ENCODE measurements at places on chromosomes 5 and 9. TPM values are rescaled to one million over a fixed set of nuclear protein-coding genes. Genes with fewer than 3 reads are reported as not detected.

Gene PLGRKT
- total RNA-seq: 2.9 TPM

Gene UBTD2
- total RNA-seq: 32.4 TPM

Gene HAND1
- total RNA-seq: not detected

Gene ELAVL2
- total RNA-seq: 0.15 TPM

Gene SLC34A3
- total RNA-seq: not detected

Gene SETX
- 117 TPM for total RNA-seq

Gene PRRX2
- not detected for total RNA-seq

DNA sequence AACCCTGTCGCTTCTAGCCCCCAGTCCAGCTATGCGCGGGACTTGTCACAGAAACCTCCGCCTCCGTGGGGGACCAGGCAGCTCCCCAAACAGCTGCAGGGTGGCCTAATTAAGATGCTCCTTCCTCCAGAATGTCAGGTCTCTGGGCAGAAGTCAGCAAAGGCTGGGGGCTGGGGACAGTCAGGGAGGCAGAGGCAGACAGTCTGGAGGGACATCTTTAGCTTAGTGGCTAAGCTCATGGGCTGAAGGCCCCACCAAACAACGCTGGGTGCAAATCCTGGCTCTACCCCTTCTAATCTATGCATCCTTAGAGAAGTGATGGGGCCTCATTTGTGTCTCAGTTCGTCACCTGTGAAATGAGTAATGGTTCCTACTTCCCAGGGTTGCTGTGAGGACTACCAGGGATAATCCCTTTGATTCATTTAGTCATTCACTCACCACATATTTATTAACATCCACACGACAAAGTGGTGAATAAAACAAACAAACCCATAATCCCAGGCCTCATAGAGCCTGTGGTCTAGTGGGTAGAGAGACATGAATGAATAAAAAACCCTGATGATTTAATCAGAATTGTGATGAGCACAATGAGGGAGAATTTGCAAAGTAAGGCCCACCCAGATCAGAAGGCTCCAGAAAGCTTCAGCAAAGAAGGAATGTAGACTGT lies 20.2 kb upstream of the MED27 start:
- no peaks in the 10 kb centered on the region for H3K36me3 ChIP-seq
- no peaks in the 10 kb centered on the region for H3K4me1 ChIP-seq
- H3K27me3 ChIP-seq: no peaks in the 10 kb centered on the region
- no peak overlapping the region for H3K4me3 ChIP-seq
- H3K27ac ChIP-seq: no peak overlapping the region

DNA sequence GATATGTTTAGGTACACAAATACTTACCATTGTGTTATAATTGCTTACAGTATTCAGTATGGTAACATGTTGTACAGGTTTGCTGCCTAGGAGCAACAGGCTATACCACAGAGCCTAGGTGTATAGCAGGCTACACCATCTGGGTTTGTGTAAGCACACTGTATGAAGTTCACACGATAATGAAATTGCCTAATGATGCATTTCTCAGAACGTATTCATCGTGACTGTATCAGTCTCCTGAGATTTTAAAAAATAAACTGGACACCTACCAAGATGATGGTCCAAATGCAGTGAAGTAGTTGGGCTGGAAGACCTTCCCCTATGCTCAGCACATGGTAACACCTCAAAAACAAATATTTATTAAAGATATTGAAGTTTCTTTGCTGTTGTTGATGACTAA lies 103.3 kb upstream of the NFIB start:
- DNase-seq: no peak
- H3K4me1 ChIP-seq: no peaks in the 10 kb centered on the region
- no peak overlapping the region for H3K4me3 ChIP-seq
- H3K27ac ChIP-seq: no peak overlapping the region
- no peaks in the 10 kb centered on the region for H3K27me3 ChIP-seq
- H3K36me3 ChIP-seq: no peaks in the 10 kb centered on the region

GRCh38 chr9:117697046-117697445 lies 7.2 kb upstream of the TLR4 start:
- no peaks in the 10 kb centered on the region for H3K36me3 ChIP-seq
- H3K4me1 ChIP-seq: no peaks in the 10 kb centered on the region
- no peak overlapping the region for H3K27ac ChIP-seq
- no peak for DNase-seq

DNA sequence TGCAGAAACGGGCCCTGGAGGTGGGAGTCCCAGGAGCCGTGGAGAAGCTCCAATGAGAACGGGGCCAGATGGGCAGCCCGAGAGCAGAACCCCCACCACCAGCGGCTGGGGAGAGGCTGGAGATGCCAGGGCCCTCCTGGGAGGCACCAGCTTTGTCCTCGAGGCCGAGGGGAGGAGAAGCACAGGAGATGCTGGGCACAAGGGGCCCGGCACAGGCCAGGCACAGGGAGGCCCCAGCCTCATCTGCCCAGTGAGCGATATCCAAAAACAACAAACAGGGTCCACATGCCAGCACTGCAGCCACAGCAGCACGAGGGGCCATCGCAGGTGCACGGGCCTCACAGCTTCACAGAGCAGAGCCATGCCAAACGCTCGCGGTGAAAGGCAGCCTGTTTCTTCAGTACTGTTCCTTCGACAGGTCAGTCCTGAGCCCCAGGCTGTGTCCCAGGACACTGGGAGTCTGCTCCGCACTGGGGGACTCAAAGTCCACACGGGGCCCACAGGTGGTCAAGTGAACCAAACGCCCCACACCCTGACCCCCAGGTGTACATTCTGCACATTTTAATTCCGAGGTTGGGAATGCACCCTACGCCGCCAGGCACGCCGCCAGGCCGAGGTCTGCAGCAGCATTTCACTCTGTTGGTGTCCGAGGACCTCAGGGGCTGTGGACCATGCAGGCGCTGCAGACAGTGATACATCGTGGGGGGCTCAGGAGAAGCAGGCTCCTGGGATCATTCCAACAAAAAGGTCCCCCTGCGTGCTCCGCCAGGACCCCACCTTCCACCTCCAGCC lies 9.5 kb downstream of the LPCAT1 start:
- no peak overlapping the region for H3K27ac ChIP-seq
- H3K27me3 ChIP-seq: no peaks in the 10 kb centered on the region
- peak; percentile 10 for DNase-seq

DNA sequence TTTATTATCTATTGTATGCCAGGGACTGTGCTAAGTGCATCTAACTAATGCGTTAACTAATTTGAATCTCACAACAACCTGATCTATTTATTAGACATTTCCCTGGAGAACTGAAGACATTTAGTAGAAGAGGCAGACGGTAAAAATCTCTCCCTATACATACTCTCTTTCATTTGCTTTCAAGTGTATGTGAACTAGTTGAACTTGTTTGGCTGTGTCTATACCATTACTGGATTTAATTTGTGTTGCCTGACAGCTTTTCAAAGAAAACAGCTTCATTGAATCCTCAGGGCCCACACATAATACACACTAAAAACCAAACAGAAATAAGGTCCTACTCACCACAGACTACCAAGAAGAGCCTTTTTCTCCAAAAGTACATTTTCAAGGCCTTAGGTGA lies 133.6 kb upstream of the NR3C1 start:
- no peak overlapping the region for H3K27ac ChIP-seq
- no peak for DNase-seq
- H3K27me3 ChIP-seq: no peaks in the 10 kb centered on the region
- no peaks in the 10 kb centered on the region for H3K4me1 ChIP-seq

GRCh38 chr9:21862871-21863270 lies 60.4 kb downstream of the MTAP start:
- no peaks in the 10 kb centered on the region for H3K36me3 ChIP-seq
- H3K4me1 ChIP-seq: no peaks in the 10 kb centered on the region
- no peak for DNase-seq
- no peak overlapping the region for H3K4me3 ChIP-seq
- no peaks in the 10 kb centered on the region for H3K27me3 ChIP-seq

DNA sequence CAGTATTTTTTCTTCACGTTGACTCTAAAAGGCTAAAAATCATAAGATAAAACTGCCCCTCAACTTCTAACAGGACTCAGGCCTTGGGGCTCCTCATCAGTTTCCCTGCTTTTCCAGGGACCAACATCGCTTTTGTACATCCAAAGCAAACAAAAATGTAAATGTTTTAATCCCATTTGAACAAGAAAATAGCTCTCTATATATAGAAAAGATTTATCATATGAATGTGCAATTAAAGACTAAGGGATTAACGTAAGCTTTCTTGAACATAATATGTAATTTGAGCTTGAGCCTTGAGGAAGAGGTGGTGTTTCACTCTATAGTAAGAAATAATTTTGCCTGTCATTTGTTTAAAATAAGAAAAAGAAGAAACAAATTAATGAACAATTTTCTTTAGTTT lies 547.2 kb upstream of the ACO1 start:
- H3K4me1 ChIP-seq: no peaks in the 10 kb centered on the region
- no peaks in the 10 kb centered on the region for H3K36me3 ChIP-seq
- no peaks in the 10 kb centered on the region for H3K27me3 ChIP-seq
- no peak overlapping the region for H3K4me3 ChIP-seq
- no peak overlapping the region for H3K27ac ChIP-seq
- no peak for DNase-seq

GRCh38 chr9:112078432-112078831 lies 96.7 kb downstream of the SUSD1 start:
- H3K4me1 ChIP-seq: no peaks in the 10 kb centered on the region
- H3K4me3 ChIP-seq: no peak overlapping the region
- no peak overlapping the region for H3K27ac ChIP-seq

- no peak overlapping the region for H3K27ac ChIP-seq
- no peaks in the 10 kb centered on the region for H3K27me3 ChIP-seq
- no peaks in the 10 kb centered on the region for H3K4me1 ChIP-seq
- H3K36me3 ChIP-seq: no peaks in the 10 kb centered on the region
- DNase-seq: no peak
Observed at GRCh38 chr9:87249029-87249428, 248.6 kb upstream of the DAPK1 start.

DNA sequence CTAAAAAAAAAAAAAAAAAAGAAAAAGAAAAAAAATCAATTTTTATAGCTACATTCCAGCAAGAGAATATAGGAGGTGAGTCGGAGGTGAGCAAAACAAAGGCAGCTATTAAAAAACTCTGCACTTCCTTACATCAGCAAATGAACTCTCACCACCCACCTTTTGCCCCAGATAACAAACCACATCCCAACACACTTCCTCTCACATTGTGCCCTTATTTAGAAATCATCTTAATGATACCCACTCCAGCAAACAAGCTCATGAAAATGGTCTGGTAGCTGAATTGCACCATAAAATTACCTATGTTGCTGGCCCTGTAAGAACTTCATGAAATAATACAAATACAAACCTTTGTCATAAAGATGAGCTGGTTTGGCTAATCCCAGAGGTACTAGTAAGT lies 82.9 kb downstream of the CEMIP2 start:
- H3K36me3 ChIP-seq: no peaks in the 10 kb centered on the region
- H3K27ac ChIP-seq: no peak overlapping the region
- H3K4me1 ChIP-seq: no peaks in the 10 kb centered on the region
- no peak overlapping the region for H3K4me3 ChIP-seq
- H3K27me3 ChIP-seq: no peaks in the 10 kb centered on the region

- DNase-seq: no peak
- H3K4me1 ChIP-seq: no peaks in the 10 kb centered on the region
- H3K4me3 ChIP-seq: no peak overlapping the region
- H3K27me3 ChIP-seq: no peaks in the 10 kb centered on the region
Observed at GRCh38 chr9:75700252-75700640, 190.2 kb upstream of the PCSK5 start.

DNA sequence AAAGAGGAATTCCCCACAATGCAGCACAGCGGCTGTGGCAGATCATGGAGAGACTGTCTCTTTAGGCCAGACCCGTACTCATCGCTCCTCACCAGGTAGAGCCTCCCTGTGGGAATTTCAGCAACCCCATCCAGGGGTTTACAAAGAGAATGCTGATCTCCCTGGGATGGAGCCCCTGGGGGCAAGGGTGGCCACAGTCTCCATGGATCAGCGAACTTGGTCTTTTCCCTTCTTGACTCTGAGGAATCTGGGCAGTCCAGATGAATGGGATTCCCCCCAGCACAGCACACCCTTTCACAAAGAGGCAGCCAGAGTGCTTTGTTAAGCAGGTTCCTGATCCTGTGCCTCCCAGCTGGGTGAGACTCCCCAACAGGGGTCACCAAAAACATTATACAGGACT lies 108.7 kb upstream of the RGMB start:
- no peaks in the 10 kb centered on the region for H3K36me3 ChIP-seq
- H3K27me3 ChIP-seq: no peaks in the 10 kb centered on the region
- H3K4me1 ChIP-seq: no peaks in the 10 kb centered on the region

DNA sequence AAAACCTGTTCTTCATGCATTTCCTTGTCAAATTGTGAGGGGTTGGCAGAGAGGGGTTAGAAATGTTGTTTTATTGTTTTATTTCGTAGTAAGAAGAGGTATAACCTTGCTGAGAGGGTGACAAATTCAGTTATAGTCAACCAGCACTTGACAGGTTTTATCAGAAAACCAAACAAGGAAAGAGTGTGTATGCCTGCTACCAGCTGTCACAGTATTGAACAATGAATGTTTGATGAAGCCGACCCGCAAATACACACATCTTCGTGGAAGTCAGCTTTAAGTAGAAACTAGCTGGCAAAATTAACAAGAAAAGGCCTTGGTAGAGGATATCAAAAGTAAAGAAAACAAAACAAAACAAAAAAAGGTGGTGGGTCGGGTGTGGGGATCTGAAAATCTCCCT lies 214.6 kb upstream of the TLE4 start:
- DNase-seq: no peak
- H3K36me3 ChIP-seq: no peaks in the 10 kb centered on the region
- no peak overlapping the region for H3K27ac ChIP-seq

DNA sequence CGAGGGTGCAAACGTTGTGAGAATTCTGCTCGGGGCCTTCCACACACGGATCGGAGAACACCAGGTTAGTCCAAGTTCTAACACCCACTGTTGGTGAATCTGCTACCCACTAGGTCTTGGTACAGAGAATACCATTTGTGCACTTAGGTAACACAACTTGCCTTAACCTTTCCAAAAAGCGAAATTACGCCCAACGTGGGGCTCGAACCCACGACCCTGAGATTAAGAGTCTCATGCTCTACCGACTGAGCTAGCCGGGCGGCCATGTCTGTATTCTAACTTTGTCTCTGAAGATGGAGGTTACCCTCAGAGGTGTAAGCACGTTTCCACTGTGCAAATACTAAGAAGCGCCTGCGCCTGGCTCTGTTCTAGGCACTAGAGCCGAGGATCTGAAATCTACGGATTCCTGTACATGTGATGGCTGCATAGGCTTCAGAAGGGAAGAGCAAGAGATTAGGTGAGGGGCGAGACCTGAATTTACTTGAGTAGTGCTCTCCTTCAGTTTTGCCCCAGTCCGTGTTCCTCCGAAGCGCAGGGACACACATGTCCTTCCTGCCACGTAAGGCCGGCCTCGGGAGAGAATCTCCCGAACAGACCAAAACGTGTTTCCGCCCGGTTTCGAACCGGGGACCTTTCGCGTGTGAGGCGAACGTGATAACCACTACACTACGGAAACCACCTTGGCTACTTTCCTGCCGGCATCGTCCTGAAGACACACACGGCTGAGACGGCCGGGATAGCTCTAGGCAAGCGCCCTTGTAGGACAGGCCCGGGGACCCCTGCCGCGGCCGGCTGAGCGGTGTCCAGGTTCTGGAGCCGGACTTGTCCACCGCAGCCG lies 1.1 kb upstream of the TRIM41 start:
- peak overlapping the region; percentile 76 for H3K4me3 ChIP-seq
- H3K4me1 ChIP-seq: peaks cover 5% of the 10 kb centered on the region
- H3K27ac ChIP-seq: peak overlapping the region; percentile 98
- no peaks in the 10 kb centered on the region for H3K36me3 ChIP-seq

- H3K36me3 ChIP-seq: no peaks in the 10 kb centered on the region
- no peak overlapping the region for H3K4me3 ChIP-seq
- no peaks in the 10 kb centered on the region for H3K4me1 ChIP-seq
- no peak overlapping the region for H3K27ac ChIP-seq
Observed at GRCh38 chr9:30774326-30774725, 1610.1 kb upstream of the ACO1 start.
